ENCODE measurements at places on chromosomes 2 and 18.
A peak's percentile ranks its signal among the peaks of the same experiment; 100 is the strongest.

- peak; percentile 87 for DNase-seq
Measured at GRCh38 chr2:195575879-195576401, 81.1 kb upstream of the SLC39A10 start.

- no peak for DNase-seq
Measured at GRCh38 chr2:145777297-145777696, 1257.4 kb upstream of the ZEB2 start.

GRCh38 chr2:26464390-26465265 lies 13.3 kb downstream of the OTOF start:
- no peak for DNase-seq

DNA sequence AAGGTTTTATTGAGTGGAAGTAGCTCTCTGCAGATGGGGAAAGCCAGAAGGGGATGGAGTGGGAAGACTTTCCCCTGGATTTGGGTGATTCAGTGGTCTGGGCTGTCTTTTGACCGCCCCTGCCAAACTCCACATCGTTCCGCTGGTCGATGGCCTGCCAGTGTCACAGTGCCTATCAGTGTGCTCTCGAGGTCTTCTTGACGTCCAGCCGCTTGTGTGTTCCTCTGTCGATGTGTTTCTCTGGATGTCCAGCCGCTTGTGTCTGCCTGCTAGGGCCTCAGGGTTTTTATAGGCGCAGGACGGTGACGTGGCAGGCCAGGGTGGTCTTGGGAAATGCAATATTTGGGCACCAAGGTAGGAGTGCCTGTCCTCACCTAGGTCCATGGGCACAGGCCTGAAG lies 1371.4 kb upstream of the PIK3C3 start:
- DNase-seq: no peak

- peak; percentile 14 for DNase-seq
Measured at GRCh38 chr2:75199428-75200011, at the start of gene TACR1. TSS of gene TACR1 (minus strand) at chr2:75199520. CDS start at chr2:75198934, 586 bp downstream.

DNA sequence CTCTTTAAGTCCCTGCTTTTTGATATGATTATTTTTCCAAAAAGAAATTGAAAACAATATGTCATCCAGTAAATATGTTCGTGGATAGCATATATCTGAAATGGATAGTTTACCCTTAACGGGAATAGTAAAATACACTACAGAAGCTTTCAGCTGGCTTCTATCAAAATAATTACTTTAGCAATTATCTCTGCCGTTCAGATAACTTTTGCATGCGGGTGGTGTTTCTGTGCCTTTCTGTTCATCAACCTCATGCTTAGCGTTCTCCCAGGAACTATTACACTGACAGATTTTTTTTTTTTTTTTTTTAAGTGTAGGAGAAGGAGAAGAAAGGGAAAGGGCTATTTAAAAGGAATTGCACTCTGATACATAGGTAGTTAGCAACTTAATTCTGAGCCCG lies 53.6 kb downstream of the TSHZ1 start:
- DNase-seq: no peak

- DNase-seq: no peak
Measured at GRCh38 chr2:241804326-241805229, 4.4 kb upstream of the NEU4 start.

GRCh38 chr2:160390544-160391455 lies 102.8 kb downstream of the RBMS1 start:
- DNase-seq: peak; percentile 44

DNA sequence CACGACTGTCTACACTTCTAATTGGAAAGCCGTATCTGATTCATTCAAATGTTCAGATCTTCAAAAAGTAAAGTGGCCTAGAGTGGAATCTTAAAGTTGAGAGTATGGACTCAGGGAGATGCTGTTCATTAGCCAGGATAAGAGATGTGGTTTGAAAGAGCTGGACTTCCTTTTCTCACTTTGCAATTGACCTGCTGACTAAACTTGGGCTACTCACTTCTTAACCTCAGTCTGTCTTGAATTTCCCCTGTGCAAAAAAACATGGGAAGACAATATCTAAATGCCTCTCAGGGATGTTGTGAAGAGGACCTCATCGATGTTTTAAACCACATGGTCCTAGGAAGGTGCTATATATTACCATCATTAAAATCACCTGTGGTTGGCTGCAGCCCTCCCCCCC lies 64.1 kb downstream of the BCL2 start:
- no peak for DNase-seq

GRCh38 chr2:22930781-22931180 lies 454.2 kb upstream of the KLHL29 start:
- no peak for DNase-seq

DNA sequence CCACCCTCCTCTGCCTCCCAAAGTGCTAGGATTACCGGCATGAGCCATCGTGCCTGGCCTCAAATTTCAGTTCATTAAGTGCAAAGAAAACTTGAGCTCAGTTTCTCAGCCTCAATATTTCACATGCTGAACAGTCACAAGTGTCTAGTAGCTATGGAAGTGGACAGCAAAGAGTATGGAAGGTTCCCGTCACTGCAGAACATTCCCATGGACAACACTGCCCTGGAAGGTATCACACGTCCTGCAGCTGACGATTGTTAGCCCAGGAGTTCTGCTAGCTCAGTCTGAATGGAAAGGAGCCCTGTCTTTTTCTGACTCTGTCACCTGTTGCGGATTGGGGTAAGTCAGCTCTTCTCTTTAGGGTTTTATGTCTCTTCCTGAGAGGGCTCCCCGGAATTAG lies 86.2 kb upstream of the PTPRM start:
- DNase-seq: no peak

GRCh38 chr2:238493880-238494572 lies 67.3 kb downstream of the ASB1 start:
- DNase-seq: no peak

GRCh38 chr2:241309684-241310117 lies 5.8 kb downstream of the HDLBP start:
- DNase-seq: peak; percentile 15

GRCh38 chr18:24465486-24465885 lies 5.0 kb downstream of the HRH4 start:
- no peak for DNase-seq

GRCh38 chr18:56999823-57000222 lies 147.1 kb upstream of the BOD1L2 start:
- DNase-seq: no peak

DNA sequence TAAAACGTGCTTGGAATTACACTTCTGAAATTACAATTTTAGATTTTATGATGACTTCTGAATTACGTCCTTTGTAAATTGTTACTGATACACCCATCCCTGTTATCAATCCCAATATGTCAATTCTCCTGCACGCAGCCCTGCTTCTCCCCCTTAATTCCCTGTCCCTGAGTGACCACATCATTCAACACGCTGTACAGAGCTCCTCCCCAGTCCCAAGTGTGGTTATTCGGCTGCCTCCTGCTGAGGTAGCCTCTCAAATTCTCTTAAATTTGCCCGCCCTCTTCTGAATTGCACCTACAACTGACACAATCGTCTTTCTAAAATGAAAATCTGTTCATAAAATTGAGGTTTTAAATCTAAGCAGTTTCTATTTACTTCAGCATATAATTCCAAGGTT lies 10.1 kb downstream of the SERPINB8 start:
- no peak for DNase-seq

DNA sequence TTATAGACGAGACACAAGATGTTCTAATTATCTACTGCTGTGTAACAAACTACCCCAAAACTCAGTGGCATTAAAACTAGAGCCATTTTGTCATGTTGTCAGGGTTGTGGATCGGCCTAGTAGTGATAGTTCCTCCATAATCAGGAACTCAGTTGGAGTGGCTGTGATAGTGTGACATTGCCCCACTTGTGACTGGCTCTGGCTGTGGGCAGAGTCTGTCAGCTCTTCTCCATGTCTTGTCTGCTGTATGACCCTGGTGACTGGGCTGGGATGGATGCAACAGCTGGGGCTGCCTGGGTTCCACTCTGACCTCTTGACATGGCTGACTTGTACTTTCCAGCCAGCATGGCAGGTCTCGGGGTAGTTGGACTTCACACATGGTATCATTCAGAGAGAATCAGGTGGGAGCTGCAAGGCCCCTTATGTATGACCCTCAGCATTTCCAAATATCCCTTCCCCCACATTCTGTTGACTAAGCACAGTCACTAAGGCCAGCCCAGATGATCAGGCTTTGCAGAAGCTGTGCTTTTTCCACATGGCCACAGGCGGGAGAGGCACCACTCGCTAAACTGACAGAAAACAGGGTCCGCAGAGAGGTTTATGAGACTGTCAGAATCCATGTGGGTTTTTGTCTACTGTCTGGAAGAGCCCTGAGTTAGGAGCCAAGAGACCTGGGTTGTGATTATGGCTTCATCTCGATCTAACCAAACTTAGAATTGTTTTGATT lies 50.3 kb downstream of the SETBP1 start:
- no peak for DNase-seq

DNA sequence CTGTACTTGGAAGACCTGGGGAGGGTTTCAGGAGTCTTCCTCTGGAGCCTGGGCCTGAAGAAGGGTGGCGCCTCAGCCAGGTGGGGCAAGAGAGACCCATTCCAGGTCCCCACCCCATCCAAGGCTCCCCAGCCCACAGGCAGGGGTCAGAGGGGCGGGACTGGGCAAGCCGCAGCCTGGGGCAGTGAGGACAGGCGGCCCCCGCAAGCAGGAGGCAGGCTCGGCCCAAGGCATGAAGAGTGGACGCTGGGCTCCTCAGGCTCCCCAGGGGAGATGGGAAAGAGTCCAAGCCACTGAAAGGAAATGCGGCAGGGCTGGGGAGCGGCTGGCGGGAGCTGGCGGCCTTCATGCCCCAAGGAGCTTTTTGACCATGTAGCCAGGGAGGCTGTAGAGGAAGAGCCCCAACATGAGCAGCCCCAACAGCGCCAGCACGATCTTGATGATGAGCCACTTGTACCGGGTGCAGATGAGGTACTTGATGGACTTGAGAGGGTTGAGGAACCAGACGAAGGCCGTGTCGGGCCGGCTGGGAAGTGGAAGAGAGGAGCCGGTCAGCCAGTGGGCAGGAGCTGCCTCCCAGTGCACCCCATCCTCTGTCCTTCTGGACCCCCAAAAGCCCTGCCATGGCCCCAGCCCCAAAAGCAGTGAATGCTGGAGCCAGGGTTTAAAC lies 20.1 kb downstream of the OTOF start:
- DNase-seq: no peak

- peak; percentile 31 for DNase-seq
Measured at GRCh38 chr2:39631718-39632117, 34.0 kb upstream of the TMEM178A start.

- no peak for DNase-seq
Measured at GRCh38 chr2:127225186-127225960, 5.3 kb upstream of the CYP27C1 start.

DNA sequence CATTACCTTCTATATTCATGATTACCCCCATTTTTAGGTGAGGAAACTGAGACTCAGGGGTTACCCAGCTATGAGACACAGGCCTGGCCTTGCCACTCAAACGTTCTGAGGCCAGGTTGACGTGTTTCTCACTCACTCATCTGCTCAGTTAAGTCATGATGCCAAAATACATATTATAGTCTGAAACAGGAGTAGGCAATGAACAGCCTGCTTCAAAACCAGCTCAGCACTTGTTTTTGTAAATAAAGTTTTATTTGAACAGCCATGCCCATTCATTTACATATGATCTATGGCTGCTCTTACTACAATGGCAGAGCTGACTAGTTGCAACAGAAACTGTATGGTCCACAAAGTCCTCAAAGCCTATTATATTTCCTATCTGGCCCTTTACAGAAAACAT lies 74.1 kb upstream of the SMAD2 start:
- DNase-seq: no peak

- no peak for DNase-seq
Measured at GRCh38 chr2:172244419-172245130, 141.9 kb upstream of the DLX2 start.

DNA sequence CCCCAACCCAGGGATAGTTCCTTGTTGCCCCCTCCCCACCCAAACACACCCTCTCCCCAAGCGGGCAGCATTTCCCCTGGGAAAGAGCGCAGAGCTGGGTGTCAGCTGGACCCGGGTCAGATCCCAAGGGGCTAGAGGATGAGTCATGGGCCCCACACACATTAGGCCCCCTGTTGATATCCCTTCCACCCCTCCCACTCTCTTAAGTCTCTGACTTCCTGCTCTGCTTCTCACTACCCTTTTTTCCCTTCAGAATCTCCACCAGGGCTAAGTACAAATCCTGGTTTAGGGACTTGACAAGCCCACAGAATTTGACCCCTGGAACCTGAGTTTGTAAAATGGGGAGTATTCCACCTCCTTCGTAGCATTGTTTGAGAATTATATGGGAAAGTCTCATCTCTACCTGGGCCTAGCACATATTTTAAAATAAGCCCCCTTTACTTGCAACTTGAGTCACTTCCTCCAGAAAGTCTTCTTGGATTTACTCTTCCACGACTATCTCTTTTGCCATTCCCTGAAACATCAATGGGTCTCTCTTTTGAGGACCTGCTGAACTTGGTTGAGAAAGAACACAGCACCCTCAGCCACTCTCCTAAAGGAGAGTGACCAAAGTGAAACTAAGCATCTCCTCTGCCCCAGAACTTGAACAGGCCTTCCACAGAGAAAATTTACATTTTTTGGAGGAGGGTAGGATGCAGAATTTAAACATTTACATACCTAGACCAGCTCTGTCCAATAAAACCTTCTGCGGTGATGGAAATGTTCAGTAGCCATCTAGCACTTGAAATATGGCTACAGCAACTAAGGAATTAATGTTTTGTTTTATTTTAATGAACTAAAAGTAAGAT lies 4.7 kb downstream of the RTKN start:
- DNase-seq: no peak

DNA sequence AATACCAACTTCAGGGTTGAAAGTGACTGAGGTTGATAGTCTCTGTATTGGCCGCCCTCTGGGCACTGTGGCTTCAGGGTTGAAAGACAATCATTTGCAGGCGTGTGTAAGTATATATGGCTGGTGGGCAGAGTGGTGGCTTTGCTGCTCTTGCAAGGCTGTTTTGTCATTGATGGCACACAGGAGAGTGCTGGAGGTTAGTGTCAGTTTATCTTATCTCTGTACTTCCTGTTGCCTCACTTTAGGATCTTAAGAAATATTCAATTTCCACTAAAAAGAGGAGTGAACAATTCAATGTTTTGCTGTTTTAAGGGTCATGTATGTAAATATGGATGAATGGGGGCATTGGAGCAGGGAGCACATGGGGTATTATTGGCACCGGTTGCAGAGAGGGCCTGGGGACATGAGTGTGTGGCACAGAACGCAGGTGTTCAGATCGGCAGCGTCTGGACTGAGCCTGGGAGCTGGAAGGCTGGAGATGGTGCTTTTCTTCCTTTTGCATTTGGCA lies 51.5 kb downstream of the NCK2 start:
- DNase-seq: no peak

DNA sequence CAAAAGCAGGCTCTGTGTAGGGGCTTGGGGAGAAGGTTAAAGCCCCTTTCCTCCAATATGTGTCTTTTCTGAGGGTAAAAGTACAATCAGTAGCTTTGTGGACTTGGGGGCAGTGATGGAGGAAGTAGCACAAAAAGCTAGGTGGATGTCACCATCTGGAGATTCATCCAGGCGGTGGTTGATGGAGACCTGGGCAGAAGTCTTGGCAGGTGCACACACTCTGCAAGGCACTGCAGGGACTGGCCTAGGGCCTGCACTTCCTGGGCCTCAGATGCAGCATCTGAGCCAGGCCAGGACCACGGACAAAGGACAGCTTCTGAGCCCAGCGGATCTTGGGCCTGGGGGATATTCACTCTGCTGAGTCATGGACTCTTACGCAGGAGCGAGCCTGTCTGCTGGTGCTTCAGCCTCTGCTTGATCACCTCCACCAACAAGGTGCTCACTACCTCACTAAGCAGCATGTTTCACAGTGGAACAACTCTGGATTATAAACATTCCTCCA lies 391.1 kb downstream of the TNS1 start:
- no peak for DNase-seq

Data from RWPE1 (cell line).